ENCODE measurements at places on chromosomes 11 and 22.

- DNase-seq: no peak
These were observed 662.2 kb upstream of the CNTN5 start for GRCh38 chr11:98358551-98358950.

GRCh38 chr11:2677127-2677526 lies 22.7 kb downstream of the KCNQ1OT1 start:
- no peak for DNase-seq

DNA sequence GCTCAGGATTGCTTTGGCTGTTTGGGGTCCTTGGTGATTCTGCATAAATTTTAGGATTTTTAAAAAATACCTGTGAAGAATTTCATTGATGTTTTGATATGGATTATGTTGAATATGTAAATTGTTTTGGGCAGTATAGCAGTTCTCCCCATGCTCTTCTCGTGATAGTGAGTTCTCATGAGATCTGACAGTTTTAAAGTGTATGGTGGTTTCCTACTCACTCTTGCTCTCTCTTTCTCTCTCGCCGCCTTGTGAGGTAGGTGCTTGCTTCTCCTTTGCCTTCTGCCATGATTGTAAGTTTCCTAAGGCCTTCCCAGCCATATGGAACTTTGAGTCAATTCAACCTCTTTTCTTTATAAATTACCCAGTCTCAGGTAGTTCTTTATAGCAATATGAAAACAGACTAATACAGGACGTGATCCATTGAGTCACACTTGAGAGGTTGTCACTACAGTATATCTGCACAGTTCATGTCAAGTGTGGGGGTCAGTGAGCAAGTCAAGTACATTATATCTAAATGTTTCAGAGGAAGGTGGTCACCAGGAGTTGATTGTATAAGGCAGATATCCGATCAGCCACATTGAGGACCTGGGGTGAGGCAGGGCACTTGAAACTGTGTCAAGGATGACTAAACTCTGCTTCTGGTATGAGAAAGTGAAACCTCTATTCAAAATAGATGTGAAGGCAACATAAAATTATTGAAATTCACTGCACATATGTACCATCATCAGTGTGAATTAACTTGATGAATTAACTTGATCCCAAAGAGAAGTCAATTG lies 70.7 kb upstream of the CCDC179 start:
- DNase-seq: no peak

DNA sequence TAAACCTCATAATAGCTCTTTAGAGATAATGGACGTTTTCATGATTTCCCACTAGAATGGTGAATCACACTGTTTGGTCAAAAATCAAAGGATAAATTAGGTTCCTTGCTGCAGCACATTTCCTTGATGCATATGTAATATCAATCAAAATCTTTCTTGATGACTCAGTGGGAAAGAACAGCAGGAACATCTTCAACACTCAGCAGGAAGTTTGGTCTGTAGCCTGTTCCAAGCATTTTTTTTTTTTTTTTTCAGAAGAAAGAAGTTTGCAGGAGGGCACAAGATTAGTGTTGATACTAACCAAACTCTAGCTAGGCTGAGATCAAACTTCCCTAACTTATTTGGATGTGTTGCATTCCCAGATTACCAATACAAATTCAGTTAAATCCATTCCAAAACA lies 1529.8 kb downstream of the FAM181B start:
- no peak for DNase-seq

DNA sequence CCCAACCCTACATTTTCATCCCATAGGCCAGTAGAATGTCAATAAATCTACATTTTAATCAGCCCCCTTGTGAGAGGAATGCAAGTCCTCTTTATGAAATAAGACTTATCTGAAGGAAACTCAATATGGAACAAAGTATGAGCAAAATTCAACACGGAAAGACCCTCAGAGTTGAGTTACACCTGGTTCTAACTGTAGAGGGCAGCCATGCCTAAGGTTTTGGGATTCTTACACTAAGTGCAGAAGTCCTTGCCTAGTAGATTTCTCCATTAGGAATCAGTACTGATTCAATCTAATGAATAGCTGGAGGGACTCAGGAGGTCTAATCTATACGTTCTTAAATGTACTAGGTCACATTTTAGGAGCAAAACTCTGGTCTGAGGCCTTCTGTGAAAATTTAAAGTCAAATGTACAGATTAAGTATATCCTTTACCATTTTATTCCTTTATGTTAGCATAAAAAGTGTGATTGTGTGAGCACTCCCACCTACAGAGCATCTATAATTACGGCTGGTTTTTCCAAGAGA lies 904.5 kb downstream of the DLG2 start:
- no peak for DNase-seq

DNA sequence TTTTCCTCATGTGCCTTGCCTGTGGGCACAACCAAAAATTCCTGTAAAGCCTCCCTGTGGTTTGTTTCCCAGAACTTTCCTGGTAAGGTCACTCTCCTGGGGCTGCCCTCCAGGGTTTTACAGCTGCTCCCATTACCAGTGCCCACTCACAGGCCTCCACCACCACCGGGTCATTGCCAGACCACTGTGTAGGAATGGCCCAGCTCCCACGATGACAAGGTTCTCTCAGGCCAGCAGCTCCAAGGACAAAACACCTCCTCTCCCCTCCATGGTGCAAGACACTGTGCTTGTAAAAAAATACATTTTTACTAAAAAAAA lies 96.1 kb upstream of the AKIP1 start:
- no peak for DNase-seq

GRCh38 chr22:50531962-50532674 lies 2.3 kb upstream of the TYMP start:
- no peak for DNase-seq

DNA sequence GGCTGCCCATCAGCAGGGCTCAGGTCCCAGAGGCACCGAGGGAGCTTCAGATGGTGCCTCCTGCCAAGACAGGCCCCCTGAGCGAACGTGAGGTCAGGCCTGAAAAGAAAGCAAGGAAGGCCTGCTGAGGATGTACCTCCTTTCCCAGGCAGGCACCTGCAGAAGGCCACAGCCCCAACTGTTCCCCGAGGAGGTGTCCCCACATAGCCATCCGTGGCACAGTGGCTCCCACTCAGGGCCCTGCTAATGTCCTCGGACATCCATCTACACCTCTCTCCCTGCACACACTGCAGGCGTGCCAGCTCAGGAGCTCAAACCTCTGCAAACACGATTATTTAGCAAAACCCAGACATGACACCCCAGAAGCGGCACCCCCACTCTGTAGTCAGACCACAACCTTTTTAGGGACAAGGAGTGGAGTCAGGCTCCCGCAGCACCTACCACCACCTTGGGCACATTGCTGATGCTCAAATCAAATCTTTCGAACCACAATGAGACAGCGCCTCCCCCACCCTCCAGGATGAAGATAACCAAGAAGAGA lies 36.9 kb downstream of the SHANK2 start:
- DNase-seq: no peak

DNA sequence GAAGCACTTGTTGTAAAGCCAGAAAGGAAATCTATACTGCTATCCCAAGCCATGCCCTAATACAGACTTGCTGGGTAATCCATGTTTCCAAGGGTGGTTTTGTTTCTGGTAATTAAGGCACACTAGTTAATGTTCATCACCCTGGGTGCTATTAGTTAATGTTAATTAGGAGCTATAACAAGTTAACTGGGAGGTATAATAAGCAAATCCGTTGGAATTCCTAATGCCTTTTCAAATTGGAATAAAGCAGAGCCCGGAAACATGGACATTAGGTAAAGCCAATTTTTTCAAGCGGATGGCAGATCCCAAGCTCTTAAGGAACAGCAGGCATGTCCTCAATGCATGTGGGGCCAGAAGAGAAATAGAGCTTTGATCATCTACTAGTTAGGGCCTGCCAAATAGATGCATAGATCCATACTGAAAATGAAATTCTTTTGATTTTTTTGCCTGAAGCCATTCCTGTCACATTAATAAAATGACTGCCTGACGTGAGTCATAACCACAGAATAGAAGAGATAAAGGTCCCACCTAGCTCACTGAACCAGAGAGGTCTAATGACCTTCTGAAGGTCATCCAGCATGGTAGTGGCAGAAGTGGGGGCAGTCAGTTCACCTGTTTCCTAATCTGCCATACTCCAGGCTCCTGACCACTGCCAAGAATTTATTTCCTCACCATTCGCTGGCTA lies 28.5 kb upstream of the CCDC34 start:
- DNase-seq: no peak

GRCh38 chr11:68780829-68781228 lies 29.5 kb upstream of the TESMIN start:
- DNase-seq: no peak

GRCh38 chr22:37333724-37334460 lies 51.6 kb downstream of the CYTH4 start:
- DNase-seq: no peak

- DNase-seq: no peak
These were observed 10.3 kb upstream of the THOC5 start for GRCh38 chr22:29563652-29564460.

DNA sequence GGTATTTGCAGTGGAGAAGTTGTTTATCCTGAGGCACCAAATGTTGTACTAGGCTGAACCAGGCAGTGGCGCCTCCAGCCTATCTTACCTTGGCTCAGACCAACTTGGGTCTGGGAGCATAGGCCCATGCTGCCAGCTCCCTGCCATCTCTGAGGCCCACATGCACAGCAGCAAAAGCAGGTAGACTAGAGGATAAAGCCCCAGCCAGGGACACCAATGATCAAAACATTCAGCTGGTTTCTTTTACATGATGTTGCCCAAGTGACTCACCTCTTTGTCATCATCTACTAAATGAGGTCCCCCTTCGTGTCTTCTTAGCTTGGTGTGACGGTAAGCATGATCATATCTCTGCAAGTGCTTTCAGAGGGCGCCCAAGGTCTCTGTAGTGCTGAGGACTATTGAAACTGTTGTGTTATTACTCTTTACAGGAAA lies 112.1 kb upstream of the DRD2 start:
- DNase-seq: no peak

DNA sequence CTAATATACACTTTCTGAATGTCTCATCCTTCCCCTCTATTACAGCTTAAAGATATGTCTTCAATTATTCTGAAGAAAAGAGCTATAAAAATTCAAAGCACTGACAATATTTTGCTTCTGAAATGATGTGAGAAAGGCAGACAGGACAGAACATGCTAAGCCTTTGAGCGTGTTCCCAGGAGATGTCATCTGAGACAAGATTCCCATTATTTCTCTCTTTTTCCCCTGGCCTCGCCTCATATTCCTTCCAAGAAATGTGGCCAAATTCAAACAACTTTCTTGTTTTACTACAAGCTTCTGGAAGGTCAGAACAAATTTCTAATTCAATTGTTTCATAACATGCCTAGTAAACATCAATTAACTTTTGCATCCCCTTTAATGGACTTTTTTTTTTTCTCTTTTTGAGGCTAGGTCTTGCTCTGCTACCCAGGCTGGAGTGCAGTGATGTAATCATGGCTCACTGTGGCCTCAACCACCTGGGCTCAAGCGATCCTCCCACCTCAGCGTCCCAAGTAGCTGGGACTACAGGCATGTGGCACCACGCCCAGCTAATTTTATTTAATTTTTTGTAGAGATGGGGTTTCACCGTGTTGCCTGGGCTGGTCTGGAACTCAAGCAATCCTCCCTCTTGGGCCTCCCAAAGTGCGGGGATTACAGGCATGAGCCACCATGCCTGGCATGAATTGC lies 37.1 kb upstream of the NFRKB start:
- no peak for DNase-seq

DNA sequence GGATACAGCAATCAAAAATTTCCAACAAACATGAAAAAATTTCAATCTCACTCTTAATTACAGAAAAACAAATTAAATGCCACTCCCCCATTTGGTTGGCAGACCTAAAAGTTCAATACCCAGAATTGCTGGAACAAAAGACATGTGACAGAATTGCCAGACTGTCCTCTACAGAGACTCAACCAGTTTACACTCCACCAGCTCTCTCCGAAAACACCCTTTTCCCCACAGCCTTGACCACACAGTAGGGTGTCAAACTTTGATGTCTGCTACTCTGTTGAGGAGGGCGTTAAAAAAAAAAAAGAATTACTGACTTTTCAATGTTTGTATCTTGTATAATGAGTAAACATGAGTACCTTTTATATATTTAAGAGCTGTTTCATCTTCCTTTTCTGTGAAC lies 44.7 kb upstream of the YPEL1 start:
- DNase-seq: no peak

All from AG04450 (cell line).